ENCODE measurements at places on chromosomes 2 and 18.

- no peak for DNase-seq
These were observed 677.6 kb upstream of the ID2 start for GRCh38 chr2:8004250-8004681.

GRCh38 chr2:28681606-28682005, 70.0 kb upstream of the PPP1CB start:
- DNase-seq = no peak

DNA sequence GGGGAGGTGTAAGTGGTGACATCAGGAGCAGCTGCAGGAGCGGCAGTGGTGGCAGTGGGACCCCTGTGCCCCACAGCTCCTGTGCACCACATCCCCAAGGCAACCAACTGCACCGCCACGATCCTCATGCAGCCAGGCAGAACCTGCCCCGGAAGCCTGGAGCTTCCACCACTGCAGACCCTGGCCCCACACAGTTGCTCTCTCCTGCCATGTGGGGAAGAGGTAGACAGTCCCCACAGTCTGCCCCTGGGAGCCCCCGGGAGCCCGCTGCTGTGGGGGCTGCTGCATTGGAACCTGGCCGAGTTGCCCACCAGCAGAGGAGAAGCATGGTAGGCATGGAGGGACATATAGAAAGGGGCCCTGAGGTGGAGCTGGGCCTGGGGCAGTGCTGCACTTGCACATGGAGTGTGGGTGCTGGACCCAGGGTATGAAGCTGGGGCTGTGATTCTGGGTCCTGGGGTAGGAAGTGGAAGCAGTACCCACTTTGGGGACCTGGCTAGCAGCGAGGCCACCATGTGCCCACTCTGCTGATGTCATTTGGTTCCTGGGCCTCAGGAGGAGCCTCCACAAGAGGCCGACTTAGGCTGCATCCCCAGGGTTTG, 623.3 kb upstream of the LRRTM4 start:
- no peak for DNase-seq

DNA sequence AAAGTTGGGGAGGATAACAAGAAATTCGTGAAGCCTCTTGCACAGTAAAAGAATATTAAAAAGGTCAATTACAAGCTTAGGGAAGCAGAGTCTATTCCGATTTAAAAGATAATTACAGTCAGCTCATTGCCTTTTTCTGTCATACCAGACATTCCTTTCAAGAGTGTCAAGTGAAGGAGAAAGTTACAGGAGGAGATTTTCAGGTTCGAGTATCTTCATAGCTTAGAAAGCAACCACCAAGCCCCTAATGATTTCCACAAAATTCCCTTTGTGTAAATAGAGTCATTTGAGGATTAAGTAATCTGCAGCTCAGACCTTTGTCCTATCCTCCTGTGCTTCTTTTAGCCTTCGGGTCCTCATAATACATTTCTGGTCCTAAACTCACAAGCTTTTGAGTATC, 414.9 kb downstream of the CDH2 start:
- no peak for DNase-seq

Data from Ammon's horn (tissue), 1 donor.